ENCODE measurements at places on chromosomes 3 and 15. TPM values are rescaled to one million over a fixed set of nuclear protein-coding genes. Genes with fewer than 3 reads are reported as not detected.

Gene PDE8A
- 25.0 TPM for total RNA-seq

Gene CELSR3
- 3.5 TPM for total RNA-seq

Gene SNRK
- total RNA-seq, result 14.8 TPM

Gene RETNLB
- not detected for total RNA-seq

Gene TIMP4
- total RNA-seq, result 15.6 TPM

Gene HEXA
- 98.2 TPM for total RNA-seq

Gene TUSC2
- 11.2 TPM for total RNA-seq

Gene STX19
- total RNA-seq, result not detected

Gene CLPX
- 28.1 TPM for total RNA-seq

Gene DOCK3
- 0.29 TPM for total RNA-seq

Gene SLC12A1
- total RNA-seq, result not detected

Gene GREM1
- total RNA-seq, result 141 TPM

Gene TMIE
- not detected for total RNA-seq

Gene EXOSC7
- total RNA-seq, result 31.9 TPM

Gene GPR62
- total RNA-seq, result under 0.01 TPM

Gene HDC
- not detected for total RNA-seq

Gene BAHD1
- 7.3 TPM for total RNA-seq

Gene PPP2R3A
- total RNA-seq, result 16.7 TPM

Gene ABI3BP
- 21.2 TPM for total RNA-seq

Gene DNASE1L3
- not detected for total RNA-seq

Gene ARID3B
- 1.5 TPM for total RNA-seq

Gene CFAP44
- 5.5 TPM for total RNA-seq

Gene GP5
- 0.17 TPM for total RNA-seq

Gene LRTM1
- total RNA-seq, result not detected

Gene TRPM1
- total RNA-seq, result not detected

Gene SLC2A2
- total RNA-seq, result not detected

Measured in smooth muscle cell of trachea (primary cell).